ENCODE measurements at places on chromosomes 3 and 15.

DNA sequence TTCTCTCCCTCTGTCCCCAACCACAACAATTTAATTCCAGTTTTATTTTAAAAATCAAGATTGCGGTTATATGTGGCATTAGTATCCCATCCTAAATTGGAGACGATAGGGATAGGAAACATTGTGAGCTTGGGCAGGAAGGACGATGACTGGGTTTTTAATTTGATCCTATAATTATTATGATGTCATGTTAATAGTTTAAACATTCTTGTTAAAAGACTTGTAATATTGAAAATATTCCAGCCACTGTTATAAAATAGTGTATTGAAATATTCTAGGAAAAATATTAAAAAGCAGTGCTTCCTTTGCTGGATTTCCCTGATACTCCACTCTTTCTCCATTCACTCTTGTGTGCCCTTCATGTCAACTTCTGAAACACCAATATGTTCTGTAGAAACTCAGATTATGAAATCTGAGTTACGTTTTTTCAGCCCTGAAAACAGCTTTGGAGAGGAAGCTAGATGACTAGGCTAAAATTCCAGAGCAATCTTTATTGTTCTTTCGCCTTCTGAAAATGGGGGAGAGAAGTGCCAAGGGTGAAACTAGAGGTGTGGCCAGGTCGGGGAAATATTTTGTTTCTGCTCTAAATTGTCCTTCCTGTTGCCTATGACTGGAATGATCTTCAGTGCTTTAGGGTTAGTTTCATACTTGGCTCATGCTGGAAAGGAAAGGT is 46.1 kb upstream of the MAP3K13 start:
- no peak for DNase-seq

GRCh38 chr3:147655236-147655635 is 246.1 kb downstream of the ZIC1 start:
- peak; percentile 56 for DNase-seq

- no peak for DNase-seq
These were observed 1.1 kb downstream of the HHATL start for GRCh38 chr3:42701371-42702065.

DNA sequence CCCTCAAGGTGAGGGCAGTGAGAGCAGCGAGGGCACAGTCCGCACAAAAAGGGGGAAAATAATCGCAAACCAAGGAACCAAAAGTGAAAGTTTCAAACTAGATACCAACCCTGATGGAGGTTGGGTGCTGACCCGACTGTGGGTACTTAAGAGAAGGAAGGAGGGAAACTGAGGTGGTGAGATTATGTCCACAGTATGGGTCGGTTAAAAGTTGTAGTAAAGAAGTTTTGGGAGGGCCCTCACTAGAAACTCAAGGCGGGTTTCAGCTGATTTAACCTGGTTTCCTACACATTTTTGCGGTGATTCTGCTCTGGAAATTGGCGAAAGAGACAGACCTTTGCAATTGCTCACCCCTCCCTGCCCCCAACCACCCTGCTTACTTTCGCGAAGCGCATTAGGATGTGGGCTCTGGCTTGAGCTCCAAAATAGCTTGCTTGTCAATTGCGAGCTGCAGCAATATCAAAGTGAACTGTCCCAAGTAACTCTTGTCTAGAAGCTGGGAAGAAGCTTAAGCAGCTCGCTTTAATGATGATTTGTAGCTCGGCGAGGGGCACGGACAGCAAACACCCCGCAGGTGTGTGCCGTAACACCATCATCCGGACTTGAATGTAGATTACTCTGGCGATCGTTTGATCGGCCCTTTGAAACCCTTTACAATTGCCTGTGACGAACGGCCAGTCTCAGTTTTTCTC is 15.8 kb downstream of the SOX2 start:
- no peak for DNase-seq

DNA sequence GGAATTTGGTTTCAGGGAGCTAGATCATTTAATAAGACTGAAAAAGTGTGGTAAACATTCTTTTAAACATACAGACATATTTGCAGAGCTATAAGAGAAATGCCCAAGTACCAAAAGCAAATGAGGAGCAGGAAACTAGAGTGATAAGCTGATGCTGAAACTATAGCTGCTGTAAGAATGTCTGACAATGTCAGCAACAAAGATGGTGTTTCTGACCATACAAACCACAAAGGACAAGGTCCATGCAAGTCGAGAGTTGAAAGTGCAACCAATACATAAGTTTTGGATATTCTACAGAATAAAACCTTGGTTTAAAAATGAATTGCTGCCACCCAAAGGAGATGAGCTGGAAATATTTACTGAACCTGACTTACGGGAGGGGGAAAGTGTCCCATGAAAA is 610.2 kb downstream of the TBL1XR1 start:
- DNase-seq = no peak

- peak; percentile 66 for DNase-seq
These were observed 1560.4 kb downstream of the OTOL1 start for GRCh38 chr3:163056874-163057497.

DNA sequence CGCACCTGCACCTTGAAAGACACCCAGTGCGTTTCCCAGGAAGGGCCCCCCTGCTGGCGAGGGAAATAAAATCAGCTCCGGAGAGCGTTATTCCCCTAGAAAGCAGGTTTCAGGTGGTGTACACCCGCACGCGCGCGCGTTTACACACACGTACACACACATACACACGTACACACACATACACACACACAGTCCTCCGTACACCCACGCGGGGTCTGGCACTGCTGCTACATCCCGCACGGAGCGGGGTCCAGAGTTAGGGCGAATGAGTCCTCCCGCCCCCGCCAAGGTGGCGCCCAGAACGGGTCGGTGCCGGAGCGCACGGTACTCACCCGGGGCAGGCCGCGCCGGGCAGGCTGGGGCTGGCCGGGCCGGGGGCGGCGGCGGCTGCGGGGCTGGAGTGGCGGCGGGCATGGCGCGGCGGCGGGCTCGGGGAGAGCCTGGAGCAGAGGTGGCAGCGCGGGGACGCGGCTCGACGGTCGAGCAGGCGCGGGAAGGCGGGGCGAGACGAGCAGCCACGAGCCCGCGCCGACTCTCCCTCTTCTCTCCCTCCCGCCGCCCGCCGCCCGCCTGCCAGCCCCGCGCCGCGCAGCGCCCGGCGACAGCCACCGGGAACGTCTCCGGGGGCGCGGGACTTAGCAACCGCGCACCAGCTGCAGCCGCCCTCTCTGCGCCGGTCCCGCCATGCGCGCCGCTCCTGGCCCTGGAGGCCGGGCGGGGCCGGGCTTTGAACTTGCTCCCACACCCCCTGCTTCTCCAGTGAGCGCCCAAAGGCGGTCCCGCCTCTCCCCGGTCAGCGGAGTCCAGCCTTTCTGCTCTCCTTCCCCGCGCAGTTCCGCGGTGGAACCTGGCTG is at the start of gene DCLK3:
Gene DCLK3 (minus strand): TSS at position 704 of the 854 bp plus-strand sequence. CDS start 290 bp downstream, at position 414.
- no peak for DNase-seq

DNA sequence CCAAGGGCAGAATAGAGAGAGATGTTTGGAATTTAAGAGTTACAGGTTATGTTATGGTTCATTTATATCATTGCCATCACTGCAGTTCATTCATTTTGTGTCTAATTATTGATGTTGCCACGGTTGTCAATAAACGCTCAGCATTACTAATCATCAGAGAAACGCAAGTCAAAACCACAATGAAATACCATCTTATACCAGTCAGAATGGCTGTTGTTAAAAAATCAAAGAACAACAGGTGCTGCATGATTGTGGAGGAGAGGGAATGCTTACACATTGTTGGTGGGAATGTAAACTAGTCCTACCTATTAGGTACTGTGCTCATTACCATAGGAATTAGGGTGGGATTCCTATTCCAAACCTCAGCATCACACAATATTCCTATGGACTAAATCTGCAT is 350.5 kb downstream of the TIGIT start:
- no peak for DNase-seq

- no peak for DNase-seq
These were observed 31.8 kb upstream of the RARB start for GRCh38 chr3:25396251-25396650.

DNA sequence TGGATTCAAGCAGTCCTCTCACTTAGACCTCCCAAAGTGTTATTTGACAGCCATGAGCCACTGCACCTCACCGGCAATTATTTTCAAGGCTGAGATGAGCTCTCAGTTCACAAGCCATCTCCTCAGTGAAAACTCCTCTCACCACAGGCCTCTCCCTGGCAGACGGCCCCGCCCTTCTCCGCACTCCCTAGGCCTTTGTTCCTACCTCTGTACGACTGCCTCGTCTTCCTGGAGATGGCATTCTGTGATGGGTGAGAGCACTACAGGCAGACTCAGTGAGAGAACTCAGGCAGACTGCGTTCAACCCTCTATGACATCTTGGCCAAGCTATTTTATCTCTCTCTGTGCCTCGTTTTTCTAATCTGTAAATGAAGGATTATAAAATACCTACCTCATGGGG is 67.0 kb upstream of the TPM1 start:
- DNase-seq = no peak

- DNase-seq = no peak
These were observed 1.2 kb downstream of the TBL1XR1 start for GRCh38 chr3:177196008-177196455.

DNA sequence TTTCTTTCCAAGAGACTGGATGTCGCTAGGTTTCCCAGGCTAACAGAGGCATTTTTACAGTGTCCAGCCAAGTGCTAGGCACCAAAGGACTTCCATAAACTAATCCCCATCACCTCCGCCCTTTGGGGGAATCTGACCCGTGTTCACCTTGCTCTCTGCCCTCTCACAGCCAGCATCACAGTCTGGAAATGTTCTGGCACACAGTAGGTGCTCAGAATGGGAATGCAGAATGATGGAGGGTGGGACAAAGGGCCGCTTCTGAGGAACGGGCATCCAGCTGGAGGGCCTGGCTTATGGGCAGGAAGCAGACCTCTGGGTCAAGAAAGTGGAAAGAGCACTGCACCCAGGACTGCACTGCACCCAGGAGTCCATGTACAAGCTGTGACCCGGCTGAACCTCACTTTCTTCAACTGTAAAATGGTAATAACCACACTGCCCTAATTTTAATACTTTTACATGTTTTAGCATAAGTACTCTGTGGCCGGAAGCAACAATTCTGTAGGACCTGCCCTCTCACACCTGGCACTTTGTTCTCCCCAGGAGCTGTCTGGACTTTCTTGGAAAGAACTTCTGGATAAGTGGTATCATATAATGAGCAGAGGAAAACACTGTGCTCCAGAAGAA is 901 bp upstream of the NMB start:
- no peak for DNase-seq

GRCh38 chr3:11430624-11431023 is 158.4 kb downstream of the ATG7 start:
- DNase-seq = no peak

DNA sequence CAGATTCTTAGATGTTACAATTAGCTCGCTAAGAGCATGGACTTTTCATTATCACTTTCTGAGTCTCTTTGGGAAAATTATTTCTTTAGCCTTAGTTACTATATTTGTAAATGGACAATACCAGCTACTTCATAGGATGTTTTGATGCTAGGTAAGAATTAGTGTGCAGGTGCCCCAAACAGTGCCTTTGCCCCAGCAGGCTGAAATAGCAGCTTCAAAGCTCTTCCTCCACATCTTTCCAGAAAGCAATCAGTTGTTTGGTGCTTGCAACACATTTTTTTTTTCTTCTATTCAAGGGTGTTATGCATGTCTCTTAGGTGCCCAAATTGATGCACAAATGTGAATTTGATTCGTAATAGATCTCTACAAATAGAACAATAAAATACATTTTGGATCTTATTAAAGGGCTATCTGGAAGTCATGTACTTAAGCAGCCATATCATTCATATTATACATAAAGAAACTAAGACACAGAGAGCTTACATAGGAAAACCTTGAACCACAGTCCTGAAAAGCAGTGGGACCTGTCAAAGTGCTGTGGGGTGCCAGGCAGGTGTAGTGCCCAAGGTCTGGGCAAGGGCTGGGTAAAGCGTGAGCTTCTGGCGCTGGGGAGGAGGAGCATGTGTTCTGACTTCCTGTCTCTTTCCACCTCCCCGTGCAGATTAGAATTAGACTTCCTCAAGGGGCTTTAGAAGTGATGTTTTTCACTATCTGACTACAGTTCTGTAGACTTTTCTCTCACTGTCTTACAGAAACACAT is 62.9 kb downstream of the FNDC3B start:
- no peak for DNase-seq

DNA sequence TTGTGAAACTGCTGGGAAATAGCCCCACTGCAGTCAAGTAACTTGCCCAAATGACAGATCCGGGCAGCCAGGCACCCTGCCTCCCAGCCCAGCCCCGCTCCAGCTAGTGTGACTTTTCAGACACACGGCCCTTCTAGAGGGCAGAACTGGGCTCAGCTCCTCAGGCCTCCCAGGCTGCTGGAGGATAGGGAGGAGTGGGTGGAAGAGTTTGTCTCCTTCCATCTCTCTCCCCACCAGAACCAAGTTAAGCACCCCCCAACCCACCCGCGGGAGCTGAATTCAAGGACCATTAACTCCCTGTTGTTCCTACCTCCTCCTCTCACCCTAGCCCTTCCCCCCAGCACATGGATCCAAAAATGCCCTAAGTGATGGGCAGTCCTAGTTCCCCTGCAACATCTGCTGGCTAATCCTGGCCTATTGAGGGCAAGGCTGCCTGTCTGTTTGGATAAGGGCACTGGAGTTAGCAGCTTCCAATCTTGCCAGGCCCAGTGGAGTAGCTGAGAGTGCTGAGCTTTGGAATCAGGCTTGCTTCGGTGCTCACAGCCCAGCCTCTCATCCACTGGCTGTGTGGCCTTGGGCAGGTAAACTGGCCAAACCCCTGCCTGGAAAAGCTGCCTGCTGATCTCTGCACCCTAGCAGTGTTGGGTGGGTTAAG is 3.1 kb downstream of the CCDC33 start:
- no peak for DNase-seq

GRCh38 chr3:27576171-27576570 is 92.0 kb upstream of the SLC4A7 start:
- DNase-seq = no peak

DNA sequence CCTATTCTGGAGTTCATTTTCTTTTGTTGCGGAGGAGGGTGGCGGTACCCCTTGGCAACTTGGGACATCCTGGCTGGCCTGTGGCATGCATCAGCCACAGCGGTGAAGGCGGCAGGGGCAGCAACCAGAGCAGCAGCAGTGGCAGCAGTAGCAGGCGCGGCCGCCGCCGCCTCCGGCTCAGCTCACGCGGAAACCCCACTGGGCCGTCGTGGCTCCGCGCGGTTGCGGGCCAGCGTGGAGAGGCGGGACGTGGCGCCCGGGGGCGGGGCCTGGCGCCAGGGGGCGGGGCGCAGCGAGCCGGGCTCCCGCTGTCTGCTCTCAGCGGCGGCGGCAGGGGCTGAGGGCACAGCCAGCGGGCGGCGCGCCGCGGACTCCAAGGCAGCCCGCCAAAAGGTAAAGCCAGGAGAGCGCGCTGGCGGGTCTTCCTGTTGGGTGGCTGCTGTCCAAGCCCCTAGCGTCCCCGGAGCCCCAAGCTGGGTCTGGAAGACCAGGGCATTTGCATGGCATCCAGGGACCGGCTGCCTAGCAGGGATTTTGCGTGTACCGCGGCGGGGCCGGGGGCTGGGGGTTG is 334.4 kb upstream of the THRB start:
- DNase-seq = no peak

- DNase-seq = peak; percentile 59
These were observed 210.0 kb downstream of the MAGI1 start for GRCh38 chr3:65828706-65829105.

GRCh38 chr3:55467099-55467498 is 20.0 kb downstream of the WNT5A start:
- DNase-seq = peak; percentile 67

All from fibroblast of mammary gland (primary cell).